CD4-positive, alpha-beta T cell treated with Interleukin-12 subunit alpha and Interleukin-12 subunit beta, for 1 hour (primary cell): ENCODE measurements at places on chromosomes 6 and 20.

GRCh38 chr20:52105442-52106422, 85.8 kb downstream of the ZFP64 start:
- DNase-seq: no peak

- DNase-seq: no peak
Observed at GRCh38 chr20:51703400-51704287, 64.5 kb downstream of the ATP9A start.

DNA sequence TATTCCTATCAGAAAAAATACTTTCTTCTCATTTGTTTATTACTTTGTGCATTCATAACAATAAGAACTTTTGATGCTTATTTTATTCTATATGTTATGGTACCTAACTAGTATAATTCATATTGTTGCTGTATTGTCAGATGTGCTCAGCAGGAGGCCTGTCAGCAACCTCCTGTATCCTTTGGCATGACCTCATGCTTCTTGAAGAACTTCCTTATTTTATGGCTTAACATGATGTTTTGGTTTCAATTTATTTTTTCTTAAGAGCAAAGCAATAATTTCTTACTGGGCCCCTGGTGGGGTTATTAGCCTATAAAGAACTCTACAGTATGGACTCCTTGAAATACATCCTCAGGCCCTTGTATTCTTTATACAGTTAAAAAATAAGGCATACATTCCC, 17.3 kb downstream of the GGTLC1 start:
- DNase-seq: no peak

GRCh38 chr6:81242624-81243023, 509.9 kb downstream of the TENT5A start:
- DNase-seq: no peak

- no peak for DNase-seq
Observed at GRCh38 chr6:50848989-50849795, 30.5 kb downstream of the TFAP2B start.
